ENCODE measurements at places on chromosomes 4 and X.
A peak's percentile ranks its signal among the peaks of the same experiment; 100 is the strongest.

DNA sequence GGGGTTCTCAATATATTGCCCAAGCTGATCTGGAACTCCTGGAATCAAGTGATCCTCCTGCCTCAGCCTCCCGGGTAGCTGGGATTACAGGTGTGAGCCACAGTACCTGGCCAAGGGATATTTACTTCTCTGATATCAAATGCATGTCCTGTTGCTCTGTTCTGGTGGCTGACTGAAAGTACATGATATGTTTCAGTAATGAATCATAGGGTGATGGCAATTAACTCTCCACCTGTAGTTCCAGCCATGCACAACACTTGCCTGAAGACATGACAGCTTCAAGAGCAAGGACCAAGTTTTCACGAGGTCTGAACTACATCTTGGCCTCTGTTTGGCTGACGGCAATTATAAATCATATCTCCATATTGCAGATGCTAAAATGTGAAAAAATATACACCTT, 9.1 kb downstream of the ZCCHC4 start:
- no peak for DNase-seq

DNA sequence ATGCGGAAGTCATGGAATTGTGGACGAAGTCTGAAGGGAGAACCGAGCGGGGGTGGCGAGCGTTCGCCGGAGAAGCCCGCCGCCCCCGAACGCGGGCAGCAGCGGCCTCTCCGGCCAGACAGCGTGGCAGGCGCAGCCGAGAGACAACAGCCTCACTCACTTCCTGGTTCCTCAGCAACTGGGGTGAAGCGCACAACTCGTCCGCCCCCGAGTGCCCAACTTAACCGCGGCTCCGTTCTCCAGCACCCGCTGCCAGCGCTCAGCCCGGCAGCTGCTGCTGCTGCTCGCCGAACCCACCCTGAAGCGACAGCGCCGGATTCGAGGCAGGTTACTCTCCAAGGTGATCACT, 68.0 kb downstream of the NOCT start:
- peak; percentile 35 for DNase-seq

GRCh38 chrX:105981772-105982485, 56.6 kb downstream of the SERPINA7 start:
- DNase-seq, result no peak

GRCh38 chr4:187184508-187184907, 460.9 kb upstream of the FAT1 start:
- DNase-seq, result no peak

DNA sequence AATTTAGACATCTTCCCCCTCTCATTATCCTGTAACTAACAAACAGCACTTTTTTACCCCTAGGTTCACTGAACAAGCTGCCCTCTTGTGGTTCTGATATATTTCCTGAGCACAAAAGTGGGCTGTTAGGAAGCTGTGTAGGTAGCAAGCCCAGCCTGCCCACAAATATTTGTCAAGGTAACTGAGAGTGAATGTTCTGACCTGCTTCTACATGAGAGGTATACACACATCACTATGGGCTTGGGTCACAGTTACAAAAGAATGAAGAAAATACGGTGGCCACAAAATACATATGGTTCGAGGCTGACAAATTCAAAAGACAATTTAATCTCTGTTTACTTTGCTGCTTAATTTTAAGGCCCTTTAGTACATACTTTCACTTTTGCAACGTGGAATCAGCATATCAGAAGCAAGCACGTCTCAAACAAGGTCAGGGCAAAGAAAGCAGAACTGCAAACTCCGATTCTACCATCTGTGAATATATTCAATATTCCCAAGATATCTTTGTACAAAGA, 78.7 kb downstream of the RBM47 start:
- no peak for DNase-seq

Data from stimulated activated CD4-positive, alpha-beta T cell treated with anti-CD3 and anti-CD28 coated beads, TNF-alpha, amount 100 ng/mL, for 4 hours (primary cell).